ENCODE measurements at places on chromosomes 6 and 20.

GRCh38 chr6:13165502-13166172, 162.7 kb downstream of the TBC1D7 start:
- DNase-seq: no peak

DNA sequence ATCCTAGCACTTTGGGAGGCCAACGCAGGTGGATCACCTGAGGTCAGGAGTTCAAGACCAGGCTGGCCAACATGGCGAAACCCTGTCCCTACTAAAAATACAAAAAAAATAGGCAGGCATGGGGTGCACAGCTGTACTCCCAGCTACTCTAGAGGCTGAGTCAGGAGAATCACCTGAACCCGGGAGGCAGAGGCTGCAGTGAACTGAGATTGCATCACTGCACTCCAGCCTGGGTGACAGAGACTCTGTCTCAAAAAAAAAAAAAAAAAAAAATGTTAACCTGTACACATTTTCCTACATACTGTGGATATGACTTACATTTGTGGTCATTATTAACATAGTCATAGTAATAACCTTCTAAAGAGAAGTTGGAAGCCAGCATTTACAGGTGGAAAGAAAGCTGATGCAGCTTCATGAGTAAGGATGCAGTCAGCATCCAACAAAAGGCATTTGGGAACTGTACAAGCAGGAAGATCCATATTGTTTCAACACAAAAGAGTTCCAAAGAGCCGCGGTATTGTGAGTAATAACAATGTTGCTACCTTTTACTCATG, 186.2 kb downstream of the GPX5 start:
- no peak for DNase-seq

- no peak for DNase-seq
Measured at GRCh38 chr6:37518116-37518515, 18.4 kb upstream of the CCDC167 start.

DNA sequence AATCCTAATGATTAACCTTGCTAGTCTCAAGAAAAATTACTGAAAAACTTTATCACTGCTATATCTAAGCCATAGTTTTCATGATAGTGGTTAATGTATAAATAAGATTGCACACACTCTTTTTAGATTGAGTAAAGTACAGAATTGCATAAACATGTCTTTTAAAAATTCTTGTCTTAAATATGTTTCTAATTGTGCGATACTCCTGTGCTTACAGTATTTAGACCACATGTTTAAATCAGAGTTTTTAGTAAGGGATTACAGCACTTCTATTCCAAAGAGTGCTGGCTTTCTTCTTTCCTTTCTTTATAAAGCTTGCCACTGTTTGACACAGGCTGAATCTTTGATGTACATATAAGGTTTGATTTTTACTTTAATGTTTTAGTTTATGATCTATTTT, 36.8 kb upstream of the RGS17 start:
- no peak for DNase-seq

DNA sequence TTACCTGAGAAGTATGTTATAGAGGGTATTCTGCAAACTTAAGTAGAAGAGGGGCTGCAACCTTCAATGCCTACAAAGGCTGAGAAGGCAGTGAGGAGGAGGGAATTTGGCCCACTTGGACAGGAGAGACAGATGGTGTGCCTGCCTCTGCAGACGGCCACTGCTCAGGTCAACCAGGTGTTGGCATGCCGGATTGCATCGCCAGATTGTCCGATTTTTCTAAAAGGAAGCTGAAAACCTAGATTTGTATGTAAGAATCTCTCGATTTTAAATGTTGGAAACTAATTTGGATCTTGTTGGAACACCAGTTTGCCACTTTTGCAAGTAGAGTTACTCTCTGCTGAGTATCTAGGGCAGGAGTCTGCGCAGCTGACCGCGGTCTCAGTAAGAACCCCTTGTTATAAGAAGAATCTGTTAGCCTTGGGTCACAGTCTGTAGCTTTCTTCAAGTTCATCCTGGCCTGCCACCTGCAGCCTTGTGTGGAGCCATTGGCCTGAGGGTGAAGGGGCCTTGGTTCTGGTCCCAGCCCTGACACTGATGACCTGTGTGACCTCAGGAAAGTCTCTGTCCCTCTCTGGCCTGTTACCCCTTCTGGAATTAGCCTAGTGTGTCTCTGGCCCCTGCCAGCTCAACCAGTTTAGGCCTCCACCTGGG, 54.4 kb downstream of the TGM2 start:
- DNase-seq: no peak

DNA sequence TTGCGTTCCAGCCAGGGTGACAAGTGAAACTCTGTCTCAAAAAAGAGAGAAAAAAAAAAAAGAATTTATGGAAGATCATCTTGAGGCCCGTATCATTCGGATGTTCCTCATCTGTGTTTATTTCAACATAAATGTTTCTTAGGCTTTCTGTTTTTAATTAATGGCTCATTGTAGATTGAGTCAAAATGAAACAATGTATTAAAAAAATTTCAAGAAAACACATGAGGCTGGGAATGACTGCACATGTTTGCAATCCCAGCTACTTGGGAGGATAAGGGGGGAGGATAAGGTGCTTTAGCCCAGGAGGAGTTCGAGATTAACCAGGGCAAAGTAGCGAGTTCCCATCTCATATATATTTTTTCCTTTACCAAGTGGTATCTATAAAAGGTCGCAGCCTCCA, 47.3 kb downstream of the ITCH start:
- DNase-seq: no peak

GRCh38 chr6:98977671-98978292, 30.0 kb upstream of the FBXL4 start:
- no peak for DNase-seq

GRCh38 chr6:7433121-7433617, 43.6 kb downstream of the RIOK1 start:
- no peak for DNase-seq

DNA sequence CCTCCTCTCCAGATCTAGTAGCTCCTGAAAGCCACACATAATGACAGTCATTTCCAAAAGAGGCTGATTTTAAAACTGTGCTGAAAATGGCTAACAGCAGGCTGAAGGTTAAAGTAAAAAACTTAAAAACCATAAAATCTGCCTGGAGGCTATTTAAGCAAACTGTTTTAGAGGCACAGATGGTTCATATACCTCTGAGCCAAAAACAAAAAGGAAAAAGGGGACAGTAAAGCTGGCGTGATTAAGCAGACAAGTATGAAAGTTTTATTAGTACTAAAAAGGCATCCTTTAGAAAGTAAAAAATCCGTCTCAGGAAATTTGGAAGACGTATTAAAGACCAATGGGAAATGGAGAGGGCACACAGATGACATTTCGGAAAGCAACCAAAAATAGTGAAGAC, 55.8 kb downstream of the SOBP start:
- no peak for DNase-seq
